GM06990 (cell line): ENCODE measurements at places on chromosomes 5 and 9.

DNA sequence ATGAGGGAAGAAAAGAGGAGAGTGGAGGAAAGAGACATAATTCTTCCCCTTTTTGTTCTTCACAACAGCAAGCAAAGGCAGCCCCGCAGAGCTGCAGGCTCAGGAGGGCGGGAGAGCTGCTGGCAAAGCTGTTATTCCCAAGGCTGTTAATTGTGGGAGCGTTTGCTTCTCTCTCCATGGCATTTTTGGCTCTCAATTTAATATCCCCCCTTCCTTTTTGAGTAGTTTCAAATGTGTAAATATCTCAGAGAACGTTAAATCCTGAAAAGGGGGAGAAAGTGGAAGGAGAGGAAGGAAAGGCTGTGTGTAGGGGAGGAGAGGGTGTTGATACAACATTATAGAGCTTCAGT is 165.7 kb downstream of the NSG2 start:
- DNase-seq: no peak

DNA sequence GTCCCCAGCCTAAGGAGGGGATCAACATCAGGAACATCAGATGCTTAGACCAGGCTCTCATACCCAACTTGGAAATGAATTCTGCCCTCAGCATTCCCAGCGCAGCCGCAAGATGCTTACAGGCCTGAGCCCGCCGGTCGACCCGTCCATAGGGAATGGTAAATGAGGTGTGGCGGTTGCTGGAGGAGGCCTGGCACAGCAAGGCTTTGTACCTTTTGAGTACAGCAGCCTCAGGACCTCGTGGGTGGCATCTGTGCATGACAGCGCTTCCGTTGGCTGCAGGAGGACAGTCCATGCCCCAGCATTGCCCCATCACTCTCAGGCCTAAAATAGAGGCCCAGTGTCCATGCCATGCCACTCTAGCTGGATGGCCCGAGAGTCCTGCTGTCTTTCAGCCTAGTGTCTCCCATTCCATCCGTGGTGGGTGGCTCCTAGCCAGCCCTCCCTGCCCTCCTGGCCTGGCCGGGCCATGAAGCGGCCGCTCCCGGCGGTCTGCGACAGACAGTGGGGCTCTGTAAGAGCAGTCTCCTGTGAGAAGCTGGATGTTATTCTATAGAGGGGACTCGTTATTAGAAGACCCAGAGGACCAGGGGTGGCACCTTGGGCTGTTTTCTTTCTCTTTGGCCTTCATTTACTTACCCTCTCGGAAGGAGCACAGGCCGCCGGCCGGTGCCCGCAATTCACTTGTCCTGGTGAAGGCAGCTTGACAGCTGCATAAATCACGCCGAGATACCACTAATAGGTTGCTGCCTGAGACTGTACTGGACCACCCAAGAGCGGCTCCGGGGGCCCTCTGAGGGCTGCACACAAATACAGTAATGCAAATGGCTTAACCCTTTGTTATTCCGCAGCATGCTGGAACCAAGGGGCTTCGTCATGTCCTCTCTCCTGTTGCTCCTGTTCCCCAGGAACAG is 223.5 kb upstream of the TUT7 start:
- DNase-seq: no peak

GRCh38 chr5:150295741-150296486 is 6.3 kb upstream of the CAMK2A start:
- no peak for DNase-seq

DNA sequence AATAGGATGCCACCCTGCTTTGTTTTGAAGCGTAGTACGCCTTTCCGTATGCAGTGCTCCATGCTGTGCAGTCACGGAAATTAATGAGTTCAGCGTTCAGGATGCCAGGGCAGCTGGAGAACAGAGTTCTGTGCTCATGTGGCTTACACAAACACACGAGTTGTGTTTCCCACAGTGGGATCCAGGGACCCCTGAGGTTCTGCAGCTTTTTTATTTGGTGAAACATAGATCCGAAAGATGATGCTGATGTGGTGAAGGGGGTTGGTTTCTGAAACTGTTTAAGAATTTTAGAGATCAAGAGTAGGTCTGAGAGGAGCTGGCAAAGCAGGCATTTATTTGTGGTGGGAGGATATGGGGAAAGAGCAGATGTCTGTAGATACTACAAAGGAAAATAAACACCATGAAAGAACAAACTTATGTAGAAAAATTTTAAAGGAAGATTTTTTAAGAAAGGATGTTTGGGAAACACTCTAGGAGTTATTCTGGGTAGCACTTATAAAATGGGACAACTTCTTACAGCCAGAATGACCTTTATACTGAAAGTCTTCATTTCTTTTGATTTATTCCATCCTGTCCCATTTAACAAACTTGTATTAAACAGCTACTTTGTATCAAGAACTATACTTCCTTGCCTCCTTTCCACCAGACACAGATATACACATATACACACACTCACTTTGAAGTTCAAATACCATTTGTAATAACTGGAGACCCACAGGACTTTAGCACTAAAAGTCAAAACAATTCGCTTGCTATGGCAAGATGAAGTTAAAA is 52.7 kb downstream of the ITGA1 start:
- DNase-seq: no peak

GRCh38 chr5:137627293-137627692 is 108.6 kb downstream of the KLHL3 start:
- DNase-seq: no peak
